ENCODE measurements at places on chromosomes 7 and 10.

- no peak for DNase-seq
Measured at GRCh38 chr7:130281260-130281659, 11.7 kb upstream of the CPA4 start.

DNA sequence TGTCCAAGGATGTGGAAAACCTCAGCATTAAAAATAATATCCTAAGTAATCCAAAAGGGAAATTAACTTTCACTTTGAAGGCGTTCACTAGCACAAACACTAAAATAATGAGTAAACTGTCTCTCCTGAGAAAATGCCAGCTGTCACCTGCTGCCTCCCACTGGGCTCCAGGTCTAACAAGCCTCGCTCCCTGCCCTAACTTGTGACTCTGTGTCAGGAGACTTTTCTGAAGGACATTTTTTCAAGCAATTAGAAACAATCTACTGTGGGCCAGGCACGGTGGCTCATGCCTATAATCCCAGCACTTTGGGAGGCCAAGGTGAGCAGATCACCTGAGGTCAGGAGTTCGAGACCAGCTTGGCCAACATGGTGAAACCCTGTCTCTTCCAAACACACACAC lies 72.8 kb upstream of the GLCCI1 start:
- no peak for DNase-seq

GRCh38 chr7:70502117-70502863 lies 629.7 kb upstream of the GALNT17 start:
- no peak for DNase-seq

DNA sequence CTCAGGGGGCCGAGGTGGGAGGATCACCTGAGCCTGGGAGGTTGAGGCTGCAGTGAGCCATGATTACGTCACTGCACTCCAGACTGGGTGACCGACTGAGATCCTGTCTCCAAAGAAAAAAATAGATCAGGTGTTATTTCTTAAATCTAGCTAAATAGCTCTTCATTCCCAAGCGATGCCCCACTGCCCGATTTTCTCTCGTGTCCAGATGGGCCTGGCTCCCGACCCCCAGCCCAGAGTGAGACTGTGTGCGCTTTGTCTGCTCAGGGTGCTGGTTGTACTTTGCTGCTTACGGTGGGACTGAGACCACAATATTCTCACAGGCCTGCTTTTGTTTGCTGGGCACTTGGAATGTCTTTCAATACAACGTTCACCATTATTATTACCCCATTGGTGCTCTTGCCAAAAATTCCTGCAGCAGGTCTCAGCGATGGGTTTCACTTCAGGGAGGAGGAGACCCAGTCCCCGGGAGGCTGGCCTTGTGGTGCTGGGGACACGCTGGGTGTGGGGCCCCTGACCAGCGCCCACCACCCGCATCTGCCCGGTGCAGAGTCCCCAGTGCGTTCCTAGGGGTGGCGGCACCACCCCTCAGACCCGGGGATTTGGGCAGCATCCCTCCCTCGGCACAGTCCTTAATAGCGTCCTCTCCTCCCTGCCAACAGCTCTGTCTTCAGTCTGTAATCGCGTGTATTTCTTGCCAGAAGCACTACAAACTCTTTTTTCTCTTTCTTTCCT lies 20.4 kb upstream of the DPYSL4 start:
- no peak for DNase-seq

GRCh38 chr10:17410907-17411306 lies 43.5 kb downstream of the ST8SIA6 start:
- no peak for DNase-seq

DNA sequence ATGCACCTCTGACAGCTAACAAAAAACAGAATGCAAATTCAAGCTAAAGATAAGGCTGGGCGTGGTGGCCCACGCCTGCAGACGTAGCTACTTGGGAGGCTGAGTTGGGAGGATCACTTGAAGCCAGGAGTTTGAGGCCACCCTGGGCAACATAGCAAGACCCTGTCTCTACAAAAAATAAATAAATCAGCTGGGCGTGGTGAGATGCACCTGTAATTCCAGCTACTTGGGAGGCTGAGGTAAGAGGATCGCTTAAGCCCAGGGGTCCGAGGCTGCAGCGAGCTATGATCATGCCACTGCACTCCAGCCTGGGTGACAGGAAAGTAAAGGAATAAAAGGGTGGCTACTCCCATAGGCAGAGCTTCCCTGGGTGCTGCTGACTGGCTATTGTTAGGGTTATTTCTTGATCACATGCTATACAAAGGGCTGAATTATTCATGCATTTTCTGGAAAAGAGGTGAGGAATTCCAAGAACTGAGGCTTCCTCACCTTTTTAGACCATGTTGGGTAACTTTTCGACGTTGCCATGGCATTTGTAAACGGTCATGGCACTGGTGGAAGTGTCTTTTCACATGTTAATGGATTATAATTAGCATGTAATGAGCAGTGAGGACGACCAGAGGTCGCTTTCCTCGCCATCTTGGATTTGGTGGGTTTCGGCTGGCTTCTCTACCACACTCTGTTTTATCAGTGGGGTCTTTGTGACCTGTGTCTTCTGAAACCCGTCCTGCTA lies 6.9 kb upstream of the PSMG3 start:
- DNase-seq, result no peak

- DNase-seq, result no peak
Measured at GRCh38 chr7:120611975-120612374, 246.0 kb downstream of the TSPAN12 start.

- DNase-seq, result no peak
Measured at GRCh38 chr7:55085511-55086412, 66.9 kb downstream of the EGFR start.

DNA sequence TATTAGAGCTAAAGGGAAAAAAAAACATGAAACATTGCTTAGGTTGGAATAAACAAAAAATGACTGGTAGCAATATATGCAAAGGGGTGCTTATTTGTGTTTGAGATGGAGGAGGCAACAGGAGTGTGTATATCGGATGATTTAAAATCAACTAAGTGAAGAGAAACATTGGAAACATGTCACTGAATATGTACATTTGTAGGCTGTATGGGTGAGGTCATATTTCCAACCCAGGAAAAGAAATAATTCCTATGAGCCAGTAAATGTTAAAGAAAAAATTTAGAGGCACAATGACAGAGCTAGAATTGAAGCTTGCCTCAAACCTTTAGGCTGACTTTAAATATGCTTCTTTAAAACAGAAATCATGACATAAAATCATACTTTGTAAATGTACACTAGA lies 709.0 kb upstream of the SEMA3D start:
- DNase-seq, result no peak

DNA sequence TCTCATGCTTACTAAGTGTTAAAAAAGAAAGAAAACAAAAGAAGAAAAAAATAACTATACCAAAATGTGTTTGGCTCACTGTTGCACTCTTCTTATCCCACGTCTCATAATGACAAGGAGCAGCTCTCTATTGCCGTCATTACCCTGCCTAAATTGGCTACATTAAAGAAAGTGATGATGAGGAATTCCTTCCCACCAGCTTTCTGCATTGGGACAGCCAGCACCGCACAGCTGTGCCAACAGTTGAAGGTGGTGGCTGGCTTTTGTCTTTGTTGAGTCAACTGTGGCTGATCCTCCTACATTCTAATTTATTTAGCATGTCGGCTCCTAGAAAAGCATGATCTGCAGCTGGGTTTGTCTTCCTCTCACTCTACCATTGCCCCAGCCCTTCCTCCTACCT lies 751.8 kb downstream of the KCNMA1 start:
- DNase-seq, result no peak

DNA sequence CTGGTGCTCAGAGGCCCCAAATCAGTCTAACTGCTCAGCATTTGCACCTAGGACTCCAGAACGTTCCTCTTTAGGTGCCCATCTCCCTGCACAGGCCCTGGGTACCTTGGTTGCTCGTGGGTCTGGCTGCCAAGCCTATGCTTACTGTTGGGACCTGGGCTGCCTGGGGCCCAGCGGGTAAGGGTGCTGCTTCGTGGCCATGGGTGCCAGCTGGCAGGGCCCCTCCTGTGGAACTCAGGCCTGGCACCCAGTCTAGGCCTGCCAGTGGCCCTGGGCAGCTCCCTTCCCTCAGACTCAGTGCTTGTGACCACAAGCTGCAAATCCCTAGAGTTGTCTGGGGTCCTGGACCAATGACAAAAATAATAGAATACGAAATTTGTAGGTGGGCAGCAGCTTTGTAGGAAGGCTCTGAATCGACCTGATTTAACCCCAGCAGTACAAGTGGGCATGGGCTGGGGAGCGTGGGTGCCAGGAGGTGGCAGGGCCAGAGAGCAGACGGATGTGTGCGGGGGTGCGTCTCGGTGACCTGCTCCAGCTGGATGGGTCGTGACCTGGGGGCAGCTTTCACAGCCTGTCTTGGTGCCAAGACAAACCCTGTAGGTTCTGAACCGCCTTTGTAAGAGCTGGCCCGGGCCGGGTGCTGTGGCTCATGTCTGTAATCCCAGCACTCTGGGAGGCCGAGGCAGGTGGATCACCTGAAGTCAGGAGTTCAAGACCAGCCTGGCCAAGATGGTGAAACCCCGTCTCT lies 69.7 kb downstream of the MKI67 start:
- no peak for DNase-seq

- DNase-seq, result no peak
Measured at GRCh38 chr7:112404321-112404720, 45.9 kb upstream of the IFRD1 start.

- DNase-seq, result no peak
Measured at GRCh38 chr10:124653811-124654651, 90.1 kb downstream of the FAM53B start.

DNA sequence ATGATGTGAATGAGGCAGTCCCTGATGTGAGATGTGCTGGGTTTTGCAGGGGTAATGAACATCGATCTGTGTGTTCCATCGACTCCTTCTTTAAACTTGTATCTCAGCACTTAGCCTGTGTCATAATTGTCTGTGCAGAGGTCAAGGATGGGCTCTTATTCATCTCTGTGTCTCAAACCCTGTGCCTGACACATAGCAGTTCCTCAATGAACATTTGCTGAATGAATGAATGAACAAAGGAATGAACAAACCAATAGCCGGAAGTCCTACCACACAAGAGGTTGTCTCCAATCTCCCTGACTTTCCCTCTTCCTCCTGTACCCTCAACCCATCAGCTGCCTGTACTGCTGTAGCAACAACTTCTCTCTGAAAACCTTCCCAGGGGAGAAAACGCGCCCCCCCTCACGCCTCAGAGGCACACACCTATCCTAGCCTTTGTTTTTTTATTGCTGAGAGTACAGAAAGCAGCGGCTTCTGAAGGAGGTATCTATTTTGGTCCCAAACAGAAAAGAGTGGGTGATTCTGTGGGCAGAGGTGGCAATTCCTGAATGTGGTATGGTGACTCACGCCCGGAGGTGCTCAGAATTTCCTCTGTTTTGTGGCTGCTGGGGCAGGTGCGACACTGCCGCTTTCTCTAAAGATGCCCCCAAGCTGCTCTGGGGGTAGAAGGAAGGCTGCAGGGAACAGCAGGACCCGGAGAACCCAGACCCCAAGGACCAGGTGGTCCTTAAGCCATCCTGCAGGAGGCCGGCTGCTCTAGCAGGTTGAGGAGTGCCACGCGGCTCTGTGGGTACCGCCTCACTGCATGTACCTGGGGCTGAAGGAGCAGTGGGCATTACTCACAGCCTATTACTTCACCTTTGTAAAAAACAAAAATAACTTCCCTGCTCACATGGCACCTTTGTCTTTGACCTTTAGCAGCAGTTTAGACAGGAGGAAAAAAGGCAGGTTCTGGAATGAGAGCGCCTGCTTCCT lies 9.6 kb downstream of the IL2RA start:
- no peak for DNase-seq

GRCh38 chr10:110994406-110995086 lies 75.1 kb downstream of the SHOC2 start:
- no peak for DNase-seq
